EL (cell line): ENCODE measurements at places on chromosomes 1 and 21.

DNA sequence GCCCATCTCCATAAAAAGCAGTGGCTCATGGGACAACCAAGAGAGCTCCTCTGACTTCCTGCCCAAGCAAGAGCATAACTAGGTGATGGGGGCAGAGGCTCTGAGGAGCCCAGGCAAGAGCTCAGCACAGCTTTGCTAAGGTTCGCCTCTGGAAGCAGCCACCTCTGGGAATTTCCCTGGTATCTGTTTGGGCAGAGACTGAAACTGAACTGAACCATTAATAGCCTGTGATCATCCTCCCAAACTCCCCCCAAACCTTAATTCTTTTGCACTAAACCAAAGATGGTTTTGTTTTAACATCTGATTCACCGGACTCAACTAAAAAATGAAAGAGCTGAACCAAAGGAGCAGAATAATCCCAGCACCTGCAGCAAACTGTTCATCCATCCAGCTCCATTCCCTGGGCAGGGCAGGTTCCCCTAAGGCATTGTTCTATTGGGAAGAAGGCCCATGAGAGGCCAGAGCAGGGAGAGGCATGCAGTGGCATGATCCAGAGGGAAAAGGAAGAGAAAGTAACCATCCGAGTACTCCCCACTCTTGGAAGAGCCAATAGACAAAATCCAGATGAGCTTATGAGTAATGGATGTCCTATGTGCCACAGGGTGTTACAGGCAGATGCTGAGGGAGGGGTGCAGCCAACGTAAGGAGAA, 77.8 kb upstream of the KAZN start:
- no peak for DNase-seq

DNA sequence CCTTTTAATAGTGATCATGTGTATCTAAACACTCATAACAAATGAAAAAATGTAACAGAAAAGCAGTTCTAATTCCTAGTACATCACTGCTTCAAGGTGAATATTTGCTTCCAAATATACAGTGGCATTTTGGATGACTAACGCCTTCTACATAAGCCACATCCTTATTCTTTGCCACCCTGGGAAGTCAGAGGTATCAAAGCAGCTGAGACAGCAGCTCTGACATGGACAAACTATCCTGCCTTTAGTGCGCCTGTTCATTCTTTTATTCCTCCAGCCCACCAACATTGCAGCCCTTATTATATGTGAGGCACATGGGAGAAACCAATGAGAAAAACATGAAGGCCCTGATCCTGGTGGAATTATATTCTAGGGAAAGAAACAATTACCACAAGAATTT, 183.0 kb downstream of the APP start:
- DNase-seq = no peak

DNA sequence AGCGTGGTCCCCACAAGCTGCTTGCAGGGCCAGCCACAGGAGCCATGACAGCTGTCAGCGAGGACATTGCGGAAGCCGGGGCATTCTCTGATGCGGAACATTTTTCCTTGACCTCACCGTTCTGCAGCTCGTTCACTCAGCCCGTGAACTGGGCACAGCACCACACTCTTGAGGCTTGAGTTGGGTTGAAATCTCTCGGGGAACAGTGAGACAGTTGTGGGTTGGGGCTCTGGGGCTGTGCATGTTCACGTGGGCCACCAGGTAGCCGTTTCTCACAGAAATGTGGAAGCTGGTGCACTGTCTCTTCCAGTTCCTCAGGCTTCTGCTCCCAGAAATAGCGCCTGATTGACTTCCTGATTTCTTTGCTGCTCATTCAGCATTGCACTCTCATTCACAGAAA, 69.8 kb downstream of the SPSB1 start:
- no peak for DNase-seq

GRCh38 chr1:224304767-224305166, 25.2 kb downstream of the NVL start:
- DNase-seq = no peak

DNA sequence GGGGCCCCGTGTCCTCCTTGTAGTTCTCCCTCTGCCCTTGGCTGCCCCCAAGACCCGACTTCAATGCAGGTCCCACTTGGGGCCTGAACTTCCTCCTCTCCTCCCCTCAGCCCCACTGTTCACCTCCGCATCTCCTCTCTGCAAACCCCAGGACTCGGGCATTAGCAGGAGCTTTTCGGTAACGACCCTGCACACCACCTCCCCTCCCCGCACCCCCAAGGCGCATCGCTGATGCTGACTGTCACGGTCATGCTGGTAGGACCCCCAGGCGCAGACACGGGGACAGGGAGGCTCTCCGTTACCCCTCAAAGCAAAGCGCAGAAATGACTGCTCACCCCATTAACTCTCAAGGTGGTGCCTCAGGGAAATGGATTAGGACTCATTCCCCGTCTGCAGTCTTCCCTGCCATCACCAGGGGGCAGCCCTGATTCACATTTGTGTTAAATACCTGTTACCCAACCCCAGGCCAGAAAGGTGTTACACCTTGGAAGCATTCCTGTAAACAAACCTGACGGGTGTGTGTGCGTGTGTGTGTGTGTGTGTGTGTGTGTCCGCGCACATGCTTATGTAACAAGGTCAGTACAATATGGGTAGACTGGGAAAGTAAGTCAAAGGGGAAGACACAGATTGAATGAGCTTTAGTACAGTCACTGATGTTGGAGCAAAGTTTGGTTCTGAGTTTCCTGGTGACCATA, 6.4 kb upstream of the GUCA2B start:
- peak; percentile 53 for DNase-seq

- DNase-seq = peak; percentile 45
Measured at GRCh38 chr1:241101622-241102021, 255.4 kb downstream of the RGS7 start.

GRCh38 chr1:159921700-159922504, 3.4 kb downstream of the TAGLN2 start:
- DNase-seq = peak; percentile 38

DNA sequence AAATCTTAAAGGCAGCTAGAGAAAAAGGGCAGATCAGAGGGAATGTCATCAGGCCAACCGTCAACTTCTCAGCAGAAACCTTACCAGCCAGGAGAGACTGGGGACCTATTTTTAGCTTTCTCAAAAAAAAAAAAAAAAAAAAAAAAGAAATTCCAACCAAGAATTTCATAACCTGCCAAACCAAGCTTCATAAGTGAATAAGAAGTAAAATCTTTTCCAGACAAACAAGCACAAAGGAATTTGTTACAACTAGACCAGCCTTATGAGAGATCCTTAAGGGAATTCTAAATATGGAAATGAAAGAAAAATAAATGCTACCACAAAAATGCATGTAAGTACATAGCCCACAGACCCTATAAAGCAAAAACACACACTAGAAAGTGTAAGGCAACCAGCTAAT, 267.7 kb downstream of the AKT3 start:
- DNase-seq = peak; percentile 67

GRCh38 chr1:85283475-85284199, 7.2 kb upstream of the BCL10 start:
- no peak for DNase-seq

GRCh38 chr1:227735539-227736285, 477 bp downstream of the SNAP47 start:
- DNase-seq = no peak

DNA sequence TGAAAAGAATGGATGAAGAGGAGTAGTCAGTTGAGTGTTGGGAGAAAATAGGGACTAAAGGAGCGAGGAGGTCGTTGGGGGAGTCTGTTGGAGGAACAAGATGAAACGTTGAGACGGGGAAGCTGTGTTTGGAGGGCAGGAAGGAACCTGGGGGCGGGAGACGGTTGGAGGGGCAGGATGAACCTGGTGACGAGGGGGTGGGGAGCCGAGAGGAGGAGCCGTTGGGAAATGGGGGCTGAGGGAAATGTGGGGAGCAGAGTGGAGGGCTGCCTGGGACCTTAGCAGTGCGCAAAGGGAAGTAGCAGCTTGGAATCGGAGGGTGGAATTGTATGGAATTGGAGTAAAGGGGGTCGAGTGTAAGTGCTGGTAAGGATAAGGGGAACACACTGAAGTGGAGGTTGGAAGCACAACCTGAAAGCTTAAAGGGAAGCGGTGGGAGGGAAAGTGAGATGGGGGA, 630 bp downstream of the MTF2 start:
- DNase-seq = peak; percentile 36

- peak; percentile 84 for DNase-seq
Measured at GRCh38 chr1:162023547-162024501, at the start of gene OLFML2B. Gene OLFML2B (minus strand): TSS chr1:162023869. CDS start chr1:162023430, 439 bp downstream.

DNA sequence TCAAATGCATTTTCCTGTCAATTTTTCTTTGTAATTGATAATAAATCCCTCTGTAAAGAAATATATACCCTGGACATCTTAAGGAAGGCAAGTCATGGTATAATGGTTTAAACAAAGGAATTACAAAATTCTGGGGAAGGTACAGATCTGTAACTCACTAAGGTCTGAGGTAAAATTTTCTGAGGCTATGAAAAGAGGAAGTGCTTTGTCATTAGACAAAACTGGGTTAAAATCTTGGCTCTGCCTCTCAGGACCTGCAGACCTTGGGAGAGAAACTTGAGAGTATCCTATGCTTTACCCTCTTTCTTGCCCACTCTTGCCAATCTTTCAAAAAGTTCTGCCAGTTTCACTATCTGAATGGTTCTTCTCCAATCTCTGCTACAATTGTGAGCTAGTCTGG, 26.8 kb upstream of the BEND5 start:
- no peak for DNase-seq

DNA sequence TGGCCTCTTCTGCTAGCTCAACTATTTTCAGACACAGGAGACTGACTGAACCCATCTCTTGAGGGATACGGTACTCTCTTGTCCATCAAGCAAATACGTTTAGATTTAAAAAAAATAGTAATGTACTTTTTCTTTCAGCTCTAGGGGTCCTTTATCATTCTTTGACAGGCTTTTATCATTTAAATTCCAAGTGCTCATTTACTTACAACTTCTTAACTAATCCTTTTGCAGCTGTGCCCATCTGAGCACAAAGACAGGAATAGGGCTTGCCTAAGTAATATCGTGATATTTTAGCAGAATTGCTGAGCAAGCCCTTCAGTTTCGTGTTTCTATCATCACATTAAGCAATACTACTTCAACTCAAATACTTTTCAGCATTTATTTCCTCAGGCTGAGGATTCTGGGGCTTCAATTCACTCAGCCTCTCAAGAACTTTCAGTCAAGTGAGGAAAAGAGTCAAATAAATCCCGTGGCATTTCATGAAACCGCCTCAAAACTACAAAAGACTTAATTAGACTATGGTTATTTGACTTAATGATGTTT, 317.6 kb downstream of the BACH1 start:
- no peak for DNase-seq

- no peak for DNase-seq
Measured at GRCh38 chr1:79186260-79186659, 179.7 kb upstream of the ADGRL4 start.

GRCh38 chr1:14983277-14983676, 170.3 kb upstream of the TMEM51 start:
- DNase-seq = no peak

- DNase-seq = no peak
Measured at GRCh38 chr1:197103300-197103699, 36.2 kb upstream of the F13B start.
